Activated T-helper 17 cell treated with anti-CD3 and anti-CD28 coated beads, Interleukin-2, amount 50 U/mL, for 72 hours (primary cell): ENCODE measurements at places on chromosomes 1 and 21.

DNA sequence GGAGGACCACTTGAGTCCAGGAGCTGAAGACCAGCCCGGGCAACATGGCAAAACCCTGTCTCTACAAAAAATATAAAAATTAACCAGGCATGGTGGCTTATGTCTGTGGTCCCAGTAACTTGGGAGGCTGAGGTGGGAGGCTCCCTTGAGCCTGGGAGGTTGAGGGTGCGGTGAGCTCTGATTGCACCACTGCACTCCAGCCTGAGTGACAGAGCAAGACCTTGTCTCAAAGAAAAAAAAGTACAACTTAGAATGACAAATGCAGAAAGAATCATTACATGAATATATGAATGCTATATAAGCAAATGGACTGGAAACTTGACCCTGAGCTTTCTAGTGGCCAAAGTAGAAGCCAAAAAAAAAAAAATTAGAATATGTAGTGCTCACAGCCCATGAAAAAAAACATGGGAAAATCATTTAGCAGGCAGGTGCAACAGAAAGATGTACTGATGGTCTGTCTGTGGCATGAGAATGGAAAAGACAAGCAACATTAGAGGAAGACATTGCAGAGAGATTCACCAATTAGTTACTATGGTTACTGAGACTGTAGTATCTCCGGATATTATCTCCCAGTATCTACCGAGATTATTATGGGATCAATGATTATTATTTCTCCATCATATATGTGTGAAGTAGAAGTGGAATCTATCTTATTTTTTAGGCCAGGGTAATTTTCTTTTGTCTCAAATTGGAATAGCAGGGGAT is 19.2 kb downstream of the ELAPOR1 start:
- no peak for ATAC-seq

DNA sequence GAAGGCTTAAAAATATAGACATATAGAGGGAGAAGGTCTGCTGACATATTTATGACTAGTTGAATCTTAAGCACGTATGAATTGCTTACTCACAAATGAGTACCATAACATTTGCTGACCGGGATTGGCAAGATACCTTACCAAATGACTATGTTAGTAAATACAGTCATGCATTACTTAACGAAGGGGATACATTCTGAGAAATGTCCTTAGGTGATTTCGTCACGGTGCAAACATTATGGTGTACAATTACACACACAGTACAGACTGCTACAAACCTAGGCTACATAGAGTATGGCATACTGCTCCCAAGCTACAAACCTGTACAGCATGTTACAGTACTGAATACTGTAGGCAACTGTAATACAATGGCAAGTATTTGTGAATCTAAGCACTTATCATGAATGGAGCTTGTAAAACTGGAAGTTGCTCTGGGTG is 19.4 kb upstream of the UBE2U start:
- no peak for ATAC-seq

GRCh38 chr1:227070638-227071285 is 130.7 kb downstream of the COQ8A start:
- no peak for ATAC-seq

DNA sequence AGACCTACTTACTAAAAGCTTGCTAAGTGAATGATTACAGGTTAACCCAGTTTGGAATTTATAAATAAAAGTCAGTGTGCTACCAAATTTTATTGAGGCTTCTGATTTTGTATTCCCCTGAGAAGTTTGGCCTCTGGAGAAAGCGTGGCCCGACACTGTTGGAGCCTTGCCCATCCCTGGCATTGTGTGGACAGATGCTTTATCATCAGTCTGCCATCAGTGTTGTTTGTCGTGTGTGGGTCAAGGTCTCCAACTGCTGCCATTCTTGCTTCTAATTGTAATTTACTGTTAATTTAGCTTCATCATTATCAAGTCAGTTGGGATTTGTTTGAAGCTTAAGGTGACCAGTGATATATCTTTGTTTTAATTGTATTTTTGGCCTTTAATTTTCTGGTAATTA is 62.0 kb upstream of the LPGAT1 start:
- no peak for ATAC-seq

DNA sequence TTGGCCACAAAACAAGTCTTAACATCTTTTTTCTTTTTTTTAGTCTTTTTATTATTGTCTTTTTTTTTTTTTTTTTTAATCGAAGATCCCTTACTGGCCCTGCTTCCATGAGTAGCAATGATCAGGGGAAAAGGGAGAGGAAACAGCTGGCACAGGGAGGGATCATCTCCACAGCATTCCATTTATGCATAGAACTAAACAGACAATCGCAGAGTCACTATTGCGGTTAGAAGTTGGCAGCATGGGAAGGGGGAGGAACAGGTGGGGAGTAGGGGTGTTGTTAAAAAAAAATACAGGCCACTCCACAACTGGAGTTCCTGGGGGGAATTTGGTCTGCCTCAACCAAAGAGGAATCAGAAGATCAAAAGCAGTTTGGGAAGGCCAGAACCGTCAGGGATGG is 55.4 kb downstream of the C1orf185 start:
- ATAC-seq = no peak

DNA sequence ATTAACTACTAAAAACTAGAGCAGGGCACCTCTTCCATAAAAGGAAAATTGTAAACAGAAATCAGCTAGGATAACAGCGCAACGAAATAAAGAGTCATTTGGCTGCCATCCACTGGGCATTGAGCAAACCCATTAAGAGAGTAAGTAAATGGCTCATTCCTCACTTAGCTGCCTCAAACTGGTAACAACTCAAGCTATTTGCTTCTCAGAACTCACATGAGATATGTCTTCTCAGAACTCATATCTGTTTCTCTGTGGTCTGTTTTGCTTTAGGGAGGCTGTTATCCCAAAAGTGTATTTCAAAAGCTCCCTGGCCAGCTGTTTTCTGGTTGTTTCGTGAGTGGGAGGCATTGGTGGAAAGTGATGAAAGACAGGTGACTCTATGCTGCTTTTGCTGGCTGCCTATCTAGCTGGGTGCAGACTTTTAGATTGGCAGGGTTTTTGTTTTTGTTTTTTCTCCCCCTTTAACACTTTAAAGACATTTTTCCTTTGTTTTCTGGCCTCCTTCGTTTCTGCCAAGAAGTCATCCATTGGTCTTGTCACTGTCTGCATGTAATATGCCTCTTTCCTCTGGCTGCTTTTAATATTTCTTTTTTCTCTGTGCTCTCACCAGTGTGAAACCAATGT is 269.2 kb upstream of the RGS18 start:
- ATAC-seq = no peak

DNA sequence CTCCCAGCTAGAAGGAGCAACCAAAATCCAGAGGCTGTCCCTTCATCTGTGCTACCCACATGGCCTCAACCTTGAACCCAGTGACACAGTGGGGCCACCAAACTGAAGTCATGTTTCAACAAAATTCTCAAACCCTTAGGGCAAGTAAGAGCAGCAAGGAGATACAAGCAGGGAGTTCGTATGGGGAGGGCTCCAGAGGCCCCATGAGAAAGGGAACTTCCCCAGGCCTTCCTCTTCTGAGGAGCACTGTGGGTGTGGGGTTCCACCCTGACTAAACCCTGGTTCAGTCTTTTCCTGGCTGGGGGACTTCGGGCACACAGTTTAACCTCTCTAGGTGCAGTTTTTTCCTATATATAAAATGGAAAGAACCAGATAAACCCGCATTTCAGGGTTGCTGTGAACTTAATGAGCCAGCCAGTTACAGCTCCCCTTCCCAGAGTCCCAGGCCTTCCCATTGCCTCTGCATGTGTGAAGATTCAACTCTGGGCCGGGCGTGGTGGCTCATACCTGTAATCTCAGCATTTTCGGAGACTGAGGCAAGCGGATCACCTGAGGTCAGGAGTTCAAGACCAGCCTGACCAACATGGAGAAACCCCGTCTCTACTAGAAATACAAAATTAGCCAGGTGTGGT is 8.0 kb upstream of the THEMIS2 start:
- peak; percentile 78 for ATAC-seq

DNA sequence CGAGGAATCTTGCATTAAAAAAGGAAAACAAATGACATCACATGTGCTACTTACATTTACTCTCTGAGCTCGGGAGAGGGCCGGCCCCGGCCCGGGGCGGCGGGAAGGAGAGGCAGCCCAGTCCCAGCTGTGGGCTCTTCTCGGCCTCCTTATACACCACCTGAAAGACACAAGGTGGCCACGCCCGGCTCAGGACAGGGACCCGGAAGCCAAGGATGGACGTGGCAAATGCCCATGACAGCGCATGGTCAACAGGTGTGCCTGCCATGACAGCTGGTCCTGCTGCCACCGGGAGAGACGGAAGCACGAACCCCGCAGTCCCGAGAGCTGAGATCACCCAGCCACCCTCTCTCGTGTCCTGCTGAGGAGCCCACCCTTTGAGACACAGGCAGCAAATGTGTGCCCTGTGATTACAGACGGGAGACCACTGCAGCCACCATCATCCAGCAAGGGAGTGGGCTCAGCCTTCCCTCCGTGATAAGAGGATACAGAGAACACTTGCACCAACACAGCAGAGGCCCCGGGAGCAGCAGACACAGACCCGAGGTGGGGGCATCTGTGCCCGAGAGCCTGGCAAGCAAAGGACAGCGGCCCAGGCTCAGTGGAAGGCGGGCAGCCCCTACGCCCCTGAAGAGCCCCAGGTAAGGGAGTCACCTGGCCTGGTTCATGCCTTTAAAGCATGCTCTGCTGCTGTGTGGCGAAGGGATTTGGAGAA is 8.7 kb downstream of the TPRG1L start:
- ATAC-seq = no peak

DNA sequence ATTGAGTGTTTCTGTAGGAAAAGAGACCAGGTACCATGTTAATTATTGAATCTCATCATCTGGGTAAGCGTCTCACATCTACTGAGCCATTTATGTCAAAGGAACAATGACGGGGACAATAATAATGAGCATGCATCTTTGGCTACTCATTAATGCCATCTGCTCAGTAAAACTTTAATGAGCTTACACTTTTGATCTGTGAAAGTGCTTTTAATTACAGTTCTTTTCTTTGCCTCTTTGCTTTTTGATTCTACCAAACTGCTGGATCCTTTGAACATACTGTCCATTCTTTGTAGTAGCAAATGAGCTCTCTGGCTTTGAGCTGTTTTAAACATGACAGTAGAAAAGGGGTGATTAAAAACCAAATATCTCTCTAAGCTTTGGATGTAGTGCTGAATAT is 181.2 kb upstream of the IVNS1ABP start:
- ATAC-seq = no peak
